ENCODE measurements at places on chromosomes 7 and 10.

DNA sequence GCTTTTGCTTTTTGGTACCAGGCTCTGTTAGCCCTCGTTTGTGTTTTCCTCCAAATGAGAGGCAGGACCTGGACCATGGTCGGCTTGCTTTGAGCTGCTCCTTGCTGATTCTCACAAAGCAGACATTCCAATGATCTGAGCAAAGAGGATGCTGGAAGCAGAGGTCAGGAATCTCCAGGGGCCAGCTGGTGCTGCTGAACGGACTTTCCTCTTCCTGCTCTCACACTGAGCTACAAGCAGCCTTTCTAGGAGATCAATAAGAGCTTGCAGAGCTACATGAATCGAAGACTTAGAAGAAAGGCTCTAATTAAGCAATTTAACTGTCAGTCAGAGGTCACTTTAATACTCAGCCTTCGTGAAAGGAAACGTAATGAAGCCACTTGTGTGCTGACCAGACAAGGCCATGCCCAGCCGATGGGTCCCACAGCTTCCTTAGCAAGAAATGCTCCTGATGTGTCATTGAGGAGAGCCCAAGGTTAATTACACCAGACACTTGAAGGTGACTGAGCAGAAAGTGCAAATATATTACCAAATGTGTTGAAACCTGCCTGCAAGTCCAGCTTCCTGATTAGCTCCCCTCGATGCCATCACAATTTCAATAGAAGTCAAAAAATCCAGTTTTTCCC, 151.3 kb upstream of the RSU1 start:
- DNase-seq = peak; percentile 89

DNA sequence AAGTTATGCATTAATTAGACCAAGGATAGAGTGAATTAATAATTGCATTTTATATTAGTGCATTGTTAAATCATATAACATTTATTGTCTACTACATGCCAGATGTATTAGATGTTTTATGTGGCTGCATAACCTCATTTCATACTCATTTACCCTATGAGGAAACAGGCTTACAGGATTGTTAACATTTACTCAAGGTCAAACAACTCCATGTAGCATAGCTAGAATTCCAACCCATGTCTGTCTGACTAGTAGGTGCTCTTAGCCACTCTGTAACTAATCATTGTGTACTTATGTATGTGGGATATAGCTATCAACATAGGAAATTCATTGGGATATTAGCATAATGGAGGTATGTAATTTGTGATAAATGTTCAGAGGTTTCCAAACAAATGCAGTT, 46.3 kb downstream of the PHYHIPL start:
- peak; percentile 21 for DNase-seq

DNA sequence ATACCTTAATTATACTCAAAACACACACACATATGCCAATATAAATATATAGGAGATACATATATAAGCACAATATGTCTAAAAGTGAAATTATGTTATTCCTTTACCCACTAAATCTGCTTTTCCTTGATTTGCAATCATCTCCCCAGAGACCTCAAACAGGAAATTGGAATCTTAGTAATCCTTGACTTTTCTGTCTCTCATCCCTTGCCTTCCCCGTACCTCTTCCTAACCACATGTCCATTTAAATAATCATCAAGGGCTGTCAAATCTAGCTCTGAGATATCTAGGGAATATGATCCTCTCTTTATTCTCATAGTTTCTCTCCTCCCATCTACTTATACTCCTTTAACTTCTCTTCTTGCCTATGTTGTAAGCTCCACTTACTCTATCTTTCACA, 336.6 kb downstream of the HGF start:
- peak; percentile 49 for DNase-seq

- DNase-seq = no peak
Measured at GRCh38 chr7:41244246-41244645, 458.6 kb downstream of the INHBA start.

DNA sequence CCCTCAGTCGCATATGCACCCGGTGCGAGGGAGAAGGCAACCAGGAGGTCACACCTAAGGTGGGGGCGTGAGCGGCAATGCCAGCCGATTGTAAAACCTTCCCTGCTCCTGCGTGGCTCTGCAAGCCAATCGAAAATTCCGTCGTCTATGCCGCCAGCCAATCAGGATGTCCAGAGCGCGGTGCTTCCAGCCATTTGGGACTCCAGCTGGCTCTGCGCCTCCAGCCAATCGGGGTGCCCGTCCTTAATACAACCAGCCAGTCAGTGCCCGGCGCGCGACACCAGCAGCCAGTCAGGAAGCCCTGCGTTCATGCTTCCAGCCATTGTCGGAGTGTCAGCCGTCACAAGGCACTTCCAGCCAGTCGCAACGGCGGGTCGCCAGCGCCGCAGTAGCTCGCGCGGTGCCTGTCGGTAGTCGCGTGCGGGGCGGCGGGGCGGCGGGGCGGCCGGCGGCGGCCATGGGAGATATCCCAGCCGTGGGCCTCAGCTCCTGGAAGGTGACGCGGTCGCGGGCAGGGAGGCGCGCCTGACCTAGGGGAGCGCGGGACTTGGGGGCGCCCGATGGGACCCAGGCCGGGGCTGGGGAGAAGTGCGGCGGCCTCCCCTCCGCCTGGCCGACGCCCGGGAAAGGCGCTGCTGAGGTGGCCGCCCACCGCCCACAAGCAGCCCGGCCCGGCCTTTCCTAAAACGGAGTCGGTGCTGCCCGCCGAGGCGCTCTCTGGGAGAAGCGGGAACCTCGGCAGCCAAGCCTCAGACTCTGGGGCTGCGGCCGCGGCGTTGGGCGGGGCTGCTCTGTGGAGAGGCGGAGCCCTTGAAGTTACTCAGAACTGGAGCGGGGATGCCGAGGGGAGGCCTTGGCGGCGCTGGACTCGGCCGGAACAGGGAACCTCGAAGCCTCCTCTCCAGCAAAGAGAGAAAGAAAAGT, at the start of gene AKR1E2:
TSS of gene AKR1E2 (plus strand) at position 340 of the 924 bp plus-strand sequence. CDS start at position 458, 118 bp downstream.
- peak; percentile 94 for DNase-seq

- DNase-seq = no peak
Measured at GRCh38 chr7:98278408-98278807, 3.1 kb upstream of the BRI3 start.

DNA sequence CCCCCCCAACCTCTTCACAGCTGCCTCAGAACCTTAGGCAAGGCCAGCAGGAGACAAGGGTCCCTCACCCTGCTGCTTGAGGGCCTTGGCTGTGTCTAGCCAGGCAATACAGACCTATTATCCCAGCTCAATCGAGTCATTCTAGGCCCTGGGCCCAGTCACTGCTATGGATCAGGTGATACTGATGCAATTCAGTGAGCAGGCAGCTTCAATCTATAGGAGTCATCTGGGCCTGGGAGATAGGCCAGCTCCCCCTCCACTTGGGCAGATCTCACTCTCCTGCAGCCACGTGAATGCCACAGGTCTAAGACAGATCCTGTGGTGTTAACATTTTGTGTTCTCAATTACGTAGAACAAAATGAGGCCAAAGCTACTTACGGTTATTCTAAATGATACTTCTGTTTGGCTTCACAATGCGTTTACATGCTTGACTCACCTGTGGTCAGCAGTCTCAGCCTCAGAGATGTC, 68.0 kb upstream of the LRRC4 start:
- DNase-seq = peak; percentile 52

GRCh38 chr7:66187905-66188304, 17.2 kb upstream of the TPST1 start:
- peak; percentile 72 for DNase-seq

DNA sequence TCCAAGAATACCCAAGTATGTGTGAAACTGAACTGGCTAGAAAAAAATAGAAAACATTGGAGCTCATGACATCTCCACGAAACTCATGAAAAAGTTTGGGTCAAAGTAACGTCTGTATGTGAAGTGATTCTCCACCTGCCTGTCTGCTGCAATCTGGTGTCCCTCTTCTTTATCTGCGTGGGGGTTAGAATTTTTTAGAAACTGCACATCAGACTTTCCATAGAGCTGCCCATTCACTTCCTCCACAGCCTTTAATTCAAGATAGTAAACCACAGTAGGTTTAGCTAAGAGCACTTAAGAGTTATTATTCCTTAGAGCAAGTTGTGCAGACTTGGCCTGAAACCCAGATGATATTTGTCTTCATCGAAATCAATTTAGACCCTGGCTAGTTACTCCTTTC, 55.3 kb downstream of the SCIN start:
- no peak for DNase-seq

- no peak for DNase-seq
Measured at GRCh38 chr10:68171539-68172080, 60.3 kb downstream of the ATOH7 start.

DNA sequence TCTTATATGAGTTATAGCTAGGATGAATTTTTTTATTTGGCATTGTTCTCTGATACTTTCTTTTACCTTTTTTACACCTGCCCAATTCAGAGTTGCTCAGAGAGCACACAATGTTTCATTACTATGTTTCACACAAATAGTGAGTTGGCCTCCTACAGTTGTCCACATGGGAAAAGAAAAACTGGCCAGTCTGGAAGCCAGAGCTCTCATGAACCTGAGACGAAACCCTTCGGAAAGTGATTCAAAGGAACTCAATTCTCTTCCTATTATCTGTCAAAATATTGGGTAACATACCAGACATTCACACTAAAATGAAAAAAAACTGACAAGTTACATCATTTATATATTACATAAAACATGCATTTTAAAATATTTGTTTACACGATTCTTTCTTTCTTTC, 15.3 kb downstream of the SCRN1 start:
- no peak for DNase-seq

DNA sequence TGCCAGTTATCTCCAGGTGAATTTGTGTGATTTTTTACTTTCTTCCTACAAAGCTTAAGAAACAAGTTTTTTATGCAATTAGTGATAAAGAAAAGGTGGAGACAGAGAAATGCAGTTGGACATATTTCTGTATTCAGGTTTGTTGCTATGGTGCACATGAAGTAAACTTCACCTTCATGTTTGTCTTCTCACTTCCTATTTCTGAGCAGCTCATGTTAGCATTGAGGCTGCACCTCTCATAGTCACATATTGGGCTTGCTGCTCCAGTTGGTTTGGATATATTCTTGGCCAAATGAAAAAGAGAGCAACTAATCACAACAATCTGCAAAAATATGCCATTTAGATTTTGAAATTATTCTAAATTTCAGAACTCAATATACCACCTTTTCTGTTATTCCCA, 475.6 kb upstream of the ZWINT start:
- DNase-seq = no peak

DNA sequence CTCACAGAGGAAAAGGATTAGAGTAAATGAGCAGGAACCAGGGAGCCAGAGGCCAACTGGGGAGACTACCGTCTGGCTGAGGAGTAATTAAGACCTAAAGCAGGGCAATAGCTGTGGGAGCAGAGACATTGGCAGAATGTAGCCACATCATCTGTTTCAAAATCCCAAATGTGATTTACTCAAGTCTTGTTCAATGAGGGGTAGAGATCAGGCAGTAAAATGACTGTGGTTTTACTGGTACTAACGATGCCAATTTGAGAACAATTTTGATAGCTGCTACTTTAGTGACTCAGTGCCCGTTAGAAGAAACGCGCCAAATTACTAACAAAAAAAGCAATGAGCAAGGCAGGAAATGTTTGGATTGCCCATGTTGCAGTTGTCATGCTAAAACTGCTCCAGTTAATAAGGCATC, 12.7 kb upstream of the MIOS start:
- peak; percentile 89 for DNase-seq

GRCh38 chr7:125241548-125241947, 311.9 kb upstream of the POT1 start:
- DNase-seq = no peak

GRCh38 chr7:108375668-108376067, 80.6 kb downstream of the NRCAM start:
- DNase-seq = no peak

- DNase-seq = no peak
Measured at GRCh38 chr7:43645699-43646226, 62.9 kb downstream of the STK17A start.

DNA sequence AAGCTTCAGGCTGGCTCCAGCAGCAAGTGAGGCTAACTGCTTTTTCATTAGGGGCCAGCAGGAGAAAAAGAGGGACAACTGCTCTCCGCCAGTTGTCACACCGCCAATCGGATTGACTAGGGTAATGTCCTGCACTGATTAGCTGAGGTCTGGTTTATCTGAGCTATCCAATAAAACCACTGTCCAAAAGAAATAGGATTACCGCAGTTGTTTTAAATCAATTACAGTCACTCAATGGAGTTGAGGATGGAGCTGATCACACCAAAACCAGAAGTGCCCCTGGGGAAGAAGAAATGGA, 351.4 kb upstream of the NPVF start:
- DNase-seq = no peak

DNA sequence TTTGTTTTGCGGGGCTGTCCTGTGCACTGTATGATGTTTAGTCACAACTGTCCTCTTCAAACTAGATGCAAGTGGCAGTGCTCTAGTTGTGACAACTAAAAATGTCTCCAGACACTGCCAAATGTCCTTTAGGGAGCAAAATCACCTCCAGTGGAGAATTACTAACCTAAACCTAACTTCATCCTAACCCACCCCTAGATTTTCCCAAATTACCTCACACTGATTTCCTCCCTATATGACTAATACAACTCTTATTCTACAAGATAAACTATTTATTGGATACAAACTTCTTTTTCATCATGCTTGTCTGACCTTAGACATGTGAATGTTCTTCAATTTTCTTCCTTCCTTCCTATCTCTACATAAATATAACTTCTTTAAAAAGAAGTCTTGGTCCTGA, 26.4 kb downstream of the PNPLA8 start:
- DNase-seq = no peak

GRCh38 chr10:106789623-106790022, 374.9 kb downstream of the SORCS1 start:
- no peak for DNase-seq

- DNase-seq = peak; percentile 82
Measured at GRCh38 chr10:32149252-32149955, 93.2 kb upstream of the KIF5B start.

DNA sequence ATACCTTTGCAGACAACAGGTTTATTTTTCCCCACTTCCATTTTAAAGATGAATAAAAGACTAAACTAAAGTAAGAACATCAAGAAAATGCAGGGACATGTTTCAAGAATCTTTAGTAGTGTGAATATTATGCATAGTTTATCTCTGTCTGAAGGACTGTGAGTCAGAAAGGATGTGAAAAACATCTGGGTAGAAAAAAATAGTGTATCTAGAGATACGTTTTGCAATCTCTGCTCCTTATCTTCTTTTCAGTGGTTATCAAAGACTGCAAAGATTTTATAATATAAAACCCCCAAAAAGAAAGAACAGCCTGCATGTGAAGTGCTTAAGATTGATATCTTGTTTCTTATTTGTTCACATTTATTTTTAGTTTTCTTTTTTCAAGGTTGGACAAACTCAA, 101.9 kb upstream of the ARHGAP21 start:
- DNase-seq = peak; percentile 32
